ENCODE measurements at places on chromosomes 6 and 20.

GRCh38 chr6:90709431-90709996, 122.6 kb upstream of the MAP3K7 start:
- DNase-seq = no peak

GRCh38 chr6:53390010-53390409, 41.3 kb upstream of the ELOVL5 start:
- DNase-seq = no peak

GRCh38 chr6:102525336-102525735, 1131.8 kb downstream of the GRIK2 start:
- no peak for DNase-seq

- peak; percentile 63 for DNase-seq
Observed at GRCh38 chr6:17580518-17581048, 19.5 kb upstream of the FAM8A1 start.

DNA sequence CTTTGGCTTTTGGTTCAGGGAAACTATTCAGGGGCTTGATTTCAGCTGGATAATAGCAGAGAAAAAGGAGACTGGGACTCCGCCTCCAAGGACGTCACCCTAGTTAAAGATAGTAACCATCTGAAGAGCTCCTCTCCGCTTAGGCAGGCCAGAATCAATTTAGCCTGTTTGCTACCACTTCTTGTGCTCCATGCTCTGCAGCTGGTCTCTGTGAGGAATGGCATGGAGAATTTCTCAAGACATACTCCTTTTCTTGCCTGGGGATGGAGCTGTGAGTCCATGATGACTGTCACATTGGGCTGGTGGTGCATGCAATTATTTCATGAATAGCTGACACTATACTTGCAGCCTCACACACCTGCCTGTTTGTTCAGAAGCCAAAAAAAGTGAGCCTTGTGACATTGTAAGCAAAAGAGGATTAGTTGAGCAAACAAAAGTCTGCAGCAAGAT, 61.4 kb downstream of the TXLNB start:
- no peak for DNase-seq
